HCEC 1CT (cell line): ENCODE measurements at places on chromosomes 5 and 9.
A peak's percentile ranks its signal among the peaks of the same experiment; 100 is the strongest.

GRCh38 chr9:88826771-88827181 lies 164.5 kb upstream of the S1PR3 start:
- DNase-seq: peak; percentile 29

DNA sequence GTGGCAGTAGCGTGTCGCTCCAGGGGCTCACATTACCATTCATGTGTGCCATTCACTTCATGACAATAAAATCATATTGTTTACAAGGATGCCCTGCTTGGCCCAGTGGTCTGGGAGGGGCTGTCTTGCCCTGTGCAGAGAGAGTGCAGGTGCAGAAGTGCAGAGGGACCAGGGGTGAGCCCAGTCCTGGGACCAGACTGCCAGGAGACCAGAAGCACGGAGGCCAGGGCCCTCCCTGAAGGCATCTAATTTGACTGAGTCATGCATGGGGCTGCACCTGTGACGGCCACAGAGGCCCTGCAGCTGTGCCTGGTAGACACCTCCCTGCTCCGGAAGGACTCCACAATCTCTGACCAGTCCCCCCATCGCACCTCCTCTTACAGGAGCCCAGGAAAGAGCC lies 164.4 kb upstream of the FOXD4L5 start:
- DNase-seq: no peak

DNA sequence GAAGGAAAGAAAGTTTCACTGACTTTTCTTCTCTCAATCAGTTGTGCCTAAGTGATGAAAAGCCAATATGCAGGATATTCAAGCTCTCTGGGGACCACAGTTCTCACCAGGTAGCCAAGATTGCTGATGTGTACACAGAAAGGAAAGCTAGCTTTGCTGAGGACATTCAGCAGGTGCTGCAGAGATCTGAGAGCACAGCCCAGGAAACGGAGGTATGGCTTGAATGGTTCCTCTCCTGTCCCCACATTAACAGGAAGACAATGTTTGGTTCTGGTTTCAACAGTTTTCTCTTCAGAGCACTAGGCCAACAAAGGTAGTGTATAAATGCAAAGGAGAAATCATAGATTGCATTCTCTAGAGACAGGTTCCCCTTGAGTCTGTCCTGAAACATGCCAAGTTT lies 69.6 kb downstream of the PTPDC1 start:
- no peak for DNase-seq

DNA sequence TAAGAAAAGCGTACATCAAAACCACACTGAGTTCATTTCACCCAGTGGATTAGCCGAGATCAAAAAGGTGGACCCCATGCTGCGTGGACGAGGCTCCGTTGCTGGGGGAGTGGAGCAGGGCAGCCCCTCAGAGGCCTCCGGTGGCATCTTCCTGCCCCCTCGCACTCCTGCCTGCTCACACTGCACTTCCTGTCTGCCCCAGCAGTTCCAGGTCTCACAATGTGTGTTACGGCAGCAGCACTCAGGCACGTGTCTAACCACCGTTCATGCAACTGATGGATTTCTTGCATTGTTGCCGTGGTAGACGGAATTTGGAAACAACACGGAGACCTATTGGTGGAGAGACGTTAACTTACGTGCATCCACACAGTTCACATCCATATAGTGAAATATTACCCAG lies 196.6 kb upstream of the OTULINL start:
- no peak for DNase-seq

- no peak for DNase-seq
Observed at GRCh38 chr5:41776435-41776834, 93.8 kb downstream of the OXCT1 start.

- DNase-seq: no peak
Observed at GRCh38 chr5:107306594-107306993, 364.1 kb downstream of the EFNA5 start.

GRCh38 chr9:33140401-33141360 lies 26.5 kb downstream of the B4GALT1 start:
- no peak for DNase-seq

DNA sequence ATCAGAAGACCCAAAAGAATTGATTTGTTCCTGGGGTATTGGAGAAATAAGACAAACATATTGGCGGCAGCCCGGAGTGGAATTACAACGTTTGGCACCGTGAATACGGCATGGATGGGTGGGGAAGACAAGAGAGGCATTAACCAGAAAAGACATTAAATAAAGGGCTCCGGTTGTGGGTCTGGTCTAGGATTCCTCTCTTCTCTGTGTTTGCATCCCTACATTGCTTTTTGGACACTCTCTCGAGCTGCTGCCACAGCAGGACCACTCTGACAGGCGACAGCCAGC lies 138.7 kb upstream of the PALM2AKAP2 start:
- no peak for DNase-seq

DNA sequence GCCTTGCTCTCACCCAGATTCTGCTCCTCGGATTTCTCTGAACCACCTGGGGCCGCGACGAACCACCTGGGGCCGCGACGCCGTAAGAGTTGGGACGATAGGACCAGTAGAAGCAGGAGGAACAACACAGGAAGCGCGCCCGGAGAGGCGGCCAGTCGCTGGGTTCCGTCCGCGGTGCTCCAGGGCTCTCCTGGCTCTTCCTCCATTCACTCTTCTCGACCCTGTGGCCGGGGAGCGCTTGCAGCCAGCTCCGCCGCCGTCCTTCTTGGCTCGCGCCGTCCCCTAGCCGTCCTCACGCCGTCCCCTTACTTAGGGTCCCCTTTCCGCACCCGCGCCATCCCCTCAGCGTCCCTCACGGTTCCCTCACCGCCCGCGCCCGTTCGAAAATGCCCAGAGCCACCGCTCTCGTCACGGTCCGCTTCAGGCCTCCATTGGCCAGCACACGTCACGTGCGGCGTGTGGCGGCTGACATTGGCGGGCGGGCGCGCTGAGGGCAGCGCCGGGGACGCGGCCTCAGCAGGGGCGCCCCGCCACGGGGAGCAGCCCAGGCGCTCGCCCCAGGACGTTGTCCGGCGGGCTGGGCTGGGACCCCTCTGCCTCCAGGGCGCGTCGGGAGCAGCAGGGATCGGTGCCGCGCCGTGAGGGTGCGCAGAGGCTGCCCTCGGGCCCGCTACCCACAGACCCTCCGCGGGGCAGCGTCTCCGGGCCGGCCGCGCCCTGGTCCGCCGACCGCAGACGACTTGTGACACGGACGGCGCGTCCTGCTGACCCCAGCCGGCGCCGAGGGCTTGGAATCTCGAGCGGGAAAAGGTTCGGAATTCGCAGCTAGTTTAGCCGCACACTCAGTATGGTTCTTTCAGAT lies 53.7 kb upstream of the PTPDC1 start:
- DNase-seq: peak; percentile 87

GRCh38 chr5:78638423-78638822 lies 10.1 kb downstream of the LHFPL2 start:
- DNase-seq: peak; percentile 98

DNA sequence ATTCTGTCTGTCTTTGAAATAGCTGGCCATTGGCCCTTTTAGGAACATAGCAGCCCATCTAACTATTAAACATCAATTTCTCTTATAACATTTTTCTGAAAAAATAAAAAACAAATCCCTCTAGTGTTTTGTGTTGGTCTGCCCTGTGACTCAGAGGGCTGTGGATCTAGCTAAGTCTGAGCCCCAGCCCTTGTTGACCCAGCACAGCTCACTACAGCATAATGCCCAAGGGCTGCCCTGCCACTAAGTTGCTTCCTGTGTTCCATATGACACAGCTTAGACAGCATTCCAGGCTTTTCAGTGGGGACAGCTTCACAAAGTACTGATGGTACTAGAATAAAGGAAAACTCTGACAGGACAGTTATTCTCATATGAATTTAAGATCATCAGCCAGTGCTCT lies 136.0 kb downstream of the SCAMP1 start:
- peak; percentile 46 for DNase-seq

- no peak for DNase-seq
Observed at GRCh38 chr9:117448066-117448465, 33.2 kb upstream of the ASTN2 start.

GRCh38 chr9:105928416-105928815 lies 234.1 kb downstream of the TMEM38B start:
- DNase-seq: no peak

DNA sequence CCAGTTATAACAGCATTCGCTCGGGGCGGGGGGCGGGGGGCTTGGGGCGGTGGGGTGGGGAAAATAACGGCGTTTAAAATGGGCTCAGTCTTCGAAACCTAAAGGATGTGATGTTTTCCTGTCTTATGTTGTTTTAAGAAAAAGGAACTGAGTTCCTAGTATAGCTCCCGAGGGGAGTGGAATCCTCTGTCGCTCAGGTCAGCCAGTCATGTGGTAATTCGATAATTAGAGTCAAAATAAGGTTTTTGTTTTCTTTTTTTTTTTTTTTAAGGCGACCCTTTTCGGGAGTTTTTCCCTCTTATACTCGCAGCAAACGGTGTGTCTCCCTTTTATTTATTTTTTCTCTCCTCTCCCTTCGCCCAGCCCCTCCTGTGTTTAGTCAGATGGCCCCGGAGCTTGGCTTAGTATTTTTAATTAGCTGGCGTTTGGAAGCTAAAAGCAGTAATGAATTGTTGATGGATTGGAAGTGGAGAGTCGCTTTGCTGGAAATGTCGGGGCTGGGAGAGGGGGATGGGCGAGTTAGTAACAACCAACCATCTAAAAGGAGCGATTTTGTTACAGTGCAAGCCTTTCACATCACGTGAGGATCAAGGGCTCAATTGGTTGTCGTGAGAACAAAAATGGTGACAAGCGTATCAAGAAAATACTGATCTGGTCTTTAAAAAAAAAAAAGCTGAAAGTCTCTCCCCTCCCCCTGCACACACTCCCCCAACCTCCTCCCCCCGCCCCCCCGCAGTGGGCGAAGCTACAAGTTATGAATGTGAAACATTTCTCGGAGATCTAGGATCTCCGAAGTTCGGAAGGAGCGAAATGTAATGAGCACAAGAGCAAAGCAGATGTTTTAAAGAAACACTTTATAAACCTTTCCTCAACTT lies 714 bp upstream of the ZNF608 start:
- DNase-seq: peak; percentile 87

DNA sequence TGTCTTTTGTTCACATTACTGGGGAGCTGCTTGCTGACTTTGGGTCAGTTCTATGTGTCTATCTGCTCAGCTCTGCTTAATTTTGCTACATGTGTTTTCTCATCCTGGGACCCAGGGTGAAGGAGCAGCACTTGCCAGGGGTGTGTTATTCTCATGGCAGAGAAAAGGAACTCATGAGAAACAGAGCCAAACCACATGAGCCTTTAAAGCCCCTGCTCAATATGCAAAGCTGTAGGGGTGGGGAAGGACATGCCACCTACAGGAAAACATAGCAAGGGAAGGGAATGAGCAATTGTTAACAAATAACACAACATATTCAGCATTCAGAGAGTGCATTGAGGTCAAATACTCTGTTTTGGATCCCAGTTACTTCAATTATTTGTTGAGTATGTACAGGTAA lies 290.9 kb downstream of the CDK5RAP2 start:
- no peak for DNase-seq

DNA sequence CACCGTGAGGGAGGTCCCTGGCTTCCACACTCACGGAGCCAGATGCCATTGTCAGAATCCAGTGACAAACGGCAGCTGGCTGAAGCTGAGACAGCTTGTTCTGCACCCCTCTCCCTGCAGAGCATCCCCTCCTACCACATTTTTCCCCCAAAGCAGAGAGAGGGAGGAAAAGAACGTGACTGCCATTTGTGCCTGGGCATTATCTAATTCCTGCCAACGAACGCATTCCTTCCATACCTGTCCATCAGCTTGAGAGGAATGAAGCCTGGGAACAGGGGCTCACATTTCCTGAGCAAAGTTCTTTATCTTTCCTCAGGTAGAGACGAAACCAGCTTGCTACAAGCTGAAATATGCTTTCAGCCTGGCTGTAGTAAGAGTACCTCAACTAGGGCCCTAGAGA lies 175.4 kb downstream of the SLIT3 start:
- no peak for DNase-seq

DNA sequence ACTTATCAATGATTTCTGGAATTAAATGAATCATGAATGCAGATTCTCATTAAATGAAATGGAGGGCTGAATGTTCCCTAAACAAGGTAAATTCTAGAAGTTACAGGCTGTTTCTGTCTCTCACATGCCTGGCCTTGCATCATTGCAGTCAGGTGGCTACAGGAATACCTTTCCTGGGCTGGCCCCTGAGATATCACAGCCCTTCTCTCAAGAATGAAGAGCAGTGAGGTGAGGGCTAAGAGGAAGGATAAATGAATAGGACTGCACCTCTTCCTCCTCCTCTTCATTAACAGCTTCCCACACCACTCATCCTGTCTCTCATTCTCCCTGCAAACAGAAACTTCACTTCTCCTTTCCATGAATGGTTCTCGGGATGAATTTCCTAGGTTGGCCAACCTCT lies 22.5 kb downstream of the ARHGEF28 start:
- DNase-seq: no peak
